ENCODE measurements at places on chromosomes 12 and 14.
A peak's percentile ranks its signal among the peaks of the same experiment; 100 is the strongest.

GRCh38 chr12:51421266-51421884 is 3.3 kb upstream of the SLC4A8 start:
- DNase-seq, result peak; percentile 54

DNA sequence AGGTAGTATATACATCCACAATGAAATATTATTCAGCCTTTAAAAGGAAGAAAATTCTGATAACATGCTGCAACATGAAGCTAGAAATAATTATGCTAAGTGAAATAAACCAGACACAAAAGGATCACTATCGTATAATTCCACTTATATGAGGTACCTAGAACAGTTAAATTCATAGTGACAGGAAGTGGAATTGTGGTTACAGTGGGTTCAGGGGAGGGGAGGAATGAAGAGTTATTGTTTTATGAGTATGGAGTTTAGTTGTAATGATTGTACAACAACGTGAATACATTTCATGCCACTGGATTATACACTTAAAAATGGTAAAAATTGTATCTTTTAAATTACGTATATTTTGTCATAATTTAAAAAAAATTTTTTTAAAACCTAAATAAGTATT is 21.0 kb downstream of the EEA1 start:
- DNase-seq, result no peak

- no peak for DNase-seq
Observed at GRCh38 chr12:6507102-6507998, 13.4 kb downstream of the NCAPD2 start.

DNA sequence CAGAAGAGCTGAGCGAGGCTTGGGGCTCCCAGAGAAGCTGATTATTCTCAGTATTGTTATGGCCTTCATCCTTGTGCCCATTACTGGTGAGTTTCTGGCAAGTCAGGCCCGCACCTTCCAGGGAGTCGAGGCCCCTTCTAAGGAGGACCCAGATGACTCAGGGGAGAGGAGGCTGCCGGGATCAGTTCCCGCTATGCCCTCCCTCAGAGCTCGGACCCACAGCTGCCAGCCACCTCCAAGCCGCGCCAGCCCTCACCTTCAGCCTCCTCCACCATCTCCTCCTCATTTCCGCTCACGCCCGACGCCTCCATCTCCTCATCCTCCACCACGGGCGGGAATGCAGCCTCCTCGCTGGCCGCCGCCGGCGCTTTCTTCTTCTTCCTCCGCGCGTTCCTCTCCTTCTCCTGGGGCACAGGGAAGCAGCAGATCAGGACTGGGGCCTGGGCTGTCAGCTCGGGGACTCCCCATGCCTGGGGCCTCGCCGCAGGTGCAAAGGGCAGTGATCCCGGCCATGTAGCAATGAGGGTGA is 83.2 kb downstream of the RFLNA start:
- DNase-seq, result no peak

DNA sequence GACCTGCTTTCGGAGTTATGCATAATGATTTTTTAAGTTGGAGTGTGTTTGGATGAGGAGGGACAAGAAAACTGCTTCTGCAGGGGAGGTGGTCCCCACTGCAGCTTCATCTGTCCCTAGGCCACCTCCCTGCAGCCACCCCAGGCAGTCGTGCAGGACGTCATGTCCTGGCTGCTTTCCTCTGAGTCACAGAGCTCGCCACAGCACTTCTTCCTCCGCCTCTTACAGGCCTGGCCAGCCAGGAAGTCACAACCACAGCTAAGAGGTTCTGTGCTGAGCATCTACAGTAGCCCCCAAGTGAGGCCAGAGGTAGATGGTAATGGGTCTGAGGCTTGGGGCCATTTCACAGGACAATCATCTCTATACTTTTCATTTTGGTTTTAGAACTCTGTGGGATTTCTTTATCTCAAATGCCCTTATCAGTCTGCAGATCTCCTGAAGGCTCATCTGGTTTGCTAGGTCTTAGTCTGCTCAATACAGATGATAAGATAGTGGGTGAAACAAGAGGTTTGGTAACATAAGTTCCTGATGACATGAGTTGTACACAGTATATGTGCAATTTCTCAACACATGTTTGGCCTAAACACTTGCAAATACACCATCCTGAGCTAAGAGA is 106.4 kb downstream of the ARF6 start:
- peak; percentile 88 for DNase-seq

DNA sequence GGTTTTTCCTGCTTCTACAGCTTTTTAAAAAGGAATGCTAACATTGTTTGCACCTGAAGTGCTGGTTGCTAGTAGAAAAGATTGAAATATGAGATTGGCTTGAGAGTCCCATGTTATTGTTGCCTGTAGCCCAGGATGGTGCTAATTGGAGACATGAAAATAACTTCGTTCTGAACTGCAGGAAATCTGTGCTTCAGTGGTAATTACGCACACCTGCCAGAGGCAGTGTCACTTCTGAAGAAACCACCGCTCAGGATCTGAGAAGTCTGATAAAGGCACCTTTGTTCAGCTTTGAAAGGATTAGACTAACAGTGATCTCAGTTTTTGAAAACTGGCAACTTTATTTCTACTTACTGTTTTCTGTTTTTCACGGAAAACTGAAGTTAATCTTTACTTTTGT is 15.5 kb upstream of the ATP6V0A2 start:
- DNase-seq, result no peak

DNA sequence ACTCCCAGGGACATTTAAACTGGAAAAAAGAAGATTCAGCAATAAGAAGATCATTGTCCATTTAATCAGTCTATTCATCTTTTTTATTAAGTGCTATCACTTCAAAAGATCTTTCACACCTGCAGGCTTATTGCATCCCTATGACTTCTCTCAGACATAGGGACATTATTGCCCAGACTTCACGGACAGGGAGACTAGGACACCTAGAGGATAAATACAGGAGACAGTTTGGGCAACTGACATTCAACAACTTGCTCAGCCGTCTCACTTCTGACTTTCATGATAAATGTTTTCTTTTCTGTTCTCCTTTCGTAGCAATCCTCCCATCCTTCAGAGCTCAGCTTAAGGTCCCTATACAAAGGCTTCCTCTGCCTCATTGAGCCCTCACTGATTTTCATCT is 84.3 kb downstream of the TMEM30B start:
- DNase-seq, result no peak

DNA sequence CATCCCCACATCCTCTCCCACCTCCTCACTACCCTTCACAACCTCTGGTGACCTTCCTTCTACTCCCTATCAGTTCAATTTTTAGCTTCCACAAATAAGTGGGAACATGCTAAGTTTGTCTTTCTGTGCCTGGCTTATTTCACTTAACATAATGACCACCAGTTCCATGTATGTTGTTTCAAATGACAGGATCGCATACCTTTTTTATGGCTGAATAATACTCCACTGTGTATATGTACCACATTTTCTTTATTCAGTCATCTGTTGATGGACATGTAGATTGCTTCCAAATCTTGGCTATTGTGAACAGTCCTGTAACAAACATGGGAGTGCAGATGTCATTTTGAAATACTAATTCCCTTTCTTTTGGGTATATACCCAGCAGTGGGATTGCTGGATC is 98.7 kb downstream of the TRMT5 start:
- DNase-seq, result no peak

DNA sequence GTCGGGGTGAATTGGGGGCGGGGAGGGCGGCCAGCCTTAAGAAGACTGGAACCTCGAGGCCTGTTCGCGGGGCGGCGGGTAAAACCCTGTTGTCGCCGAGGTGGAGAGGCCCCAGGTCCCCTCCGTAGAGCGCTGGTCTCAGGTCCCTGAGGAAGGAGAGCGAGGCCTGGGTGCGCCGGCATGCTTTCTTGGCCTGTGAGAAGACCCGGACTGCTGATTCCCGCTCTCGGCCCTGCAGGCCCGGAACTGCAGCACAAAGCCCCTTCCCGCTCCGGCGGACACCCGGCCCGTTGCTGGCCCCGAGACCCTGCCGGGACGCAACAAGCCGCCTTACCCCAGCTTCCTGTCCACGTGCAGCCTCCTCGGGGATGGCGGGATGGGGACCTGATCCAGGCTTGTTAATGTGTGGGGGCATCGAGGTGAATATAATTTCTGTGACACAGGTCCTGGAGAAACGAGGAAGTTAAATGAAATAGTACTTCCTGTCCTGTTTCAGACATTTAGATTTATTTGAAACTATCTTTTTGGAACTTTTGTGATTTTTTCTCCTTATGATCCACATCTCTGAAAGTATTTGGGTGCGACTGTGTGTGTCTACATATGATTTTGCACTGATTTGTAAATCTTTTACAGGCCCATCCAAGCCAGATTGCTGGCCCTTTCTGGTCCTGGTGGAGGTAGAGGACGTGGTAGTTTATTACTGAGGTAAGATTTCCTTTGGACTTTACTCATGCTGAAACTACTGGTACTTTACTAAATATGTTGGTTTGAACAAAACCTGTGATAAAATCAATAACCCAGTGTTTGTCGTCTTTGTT is 600 bp downstream of the PNN start:
- no peak for DNase-seq

- no peak for DNase-seq
Observed at GRCh38 chr14:31207287-31207754, 272 bp downstream of the HECTD1 start.

GRCh38 chr12:113070117-113070906 is 13.8 kb downstream of the DTX1 start:
- no peak for DNase-seq

- DNase-seq, result no peak
Observed at GRCh38 chr12:53577941-53578352, 48.2 kb downstream of the ATF7 start.

GRCh38 chr12:87802721-87803011 is 226.5 kb downstream of the C12orf50 start:
- DNase-seq, result no peak

- no peak for DNase-seq
Observed at GRCh38 chr14:66233591-66233990, 252.6 kb upstream of the CCDC196 start.

DNA sequence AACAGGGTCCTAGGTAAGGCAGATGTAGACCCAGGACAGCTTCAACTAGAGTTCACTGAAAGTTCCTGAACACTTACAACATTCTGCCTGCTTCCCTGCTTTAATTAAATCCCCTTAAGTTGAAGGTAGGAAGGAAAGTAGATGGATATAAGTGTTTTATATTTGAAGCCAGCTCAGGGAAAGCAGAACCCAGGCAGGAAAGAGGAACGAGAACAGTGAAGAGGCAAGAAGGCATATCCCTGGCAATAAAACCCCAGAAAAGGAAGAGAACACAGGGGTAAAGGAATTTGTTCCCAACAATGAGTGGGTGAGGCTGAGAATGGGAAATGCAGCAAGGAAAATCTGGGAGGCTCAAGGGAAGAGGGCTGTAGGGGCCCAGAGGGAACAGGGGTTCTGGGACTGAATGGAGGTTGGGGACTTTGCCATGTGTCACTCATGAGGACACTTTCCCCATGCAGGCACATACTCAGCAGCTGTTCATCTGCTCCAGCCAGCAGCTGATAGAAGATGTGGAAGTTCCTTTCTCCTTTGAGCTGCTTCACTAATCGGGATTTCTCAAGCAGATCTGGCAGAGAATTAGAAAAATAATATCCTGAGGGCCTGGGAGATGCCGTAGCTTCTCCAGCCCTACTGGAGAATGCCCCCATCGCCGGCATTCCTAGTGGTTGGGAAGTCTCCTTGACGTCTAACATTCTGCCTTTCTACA is 3.7 kb downstream of the MYO1A start:
- no peak for DNase-seq

- no peak for DNase-seq
Observed at GRCh38 chr14:75044322-75044721, 6.9 kb downstream of the MLH3 start.

DNA sequence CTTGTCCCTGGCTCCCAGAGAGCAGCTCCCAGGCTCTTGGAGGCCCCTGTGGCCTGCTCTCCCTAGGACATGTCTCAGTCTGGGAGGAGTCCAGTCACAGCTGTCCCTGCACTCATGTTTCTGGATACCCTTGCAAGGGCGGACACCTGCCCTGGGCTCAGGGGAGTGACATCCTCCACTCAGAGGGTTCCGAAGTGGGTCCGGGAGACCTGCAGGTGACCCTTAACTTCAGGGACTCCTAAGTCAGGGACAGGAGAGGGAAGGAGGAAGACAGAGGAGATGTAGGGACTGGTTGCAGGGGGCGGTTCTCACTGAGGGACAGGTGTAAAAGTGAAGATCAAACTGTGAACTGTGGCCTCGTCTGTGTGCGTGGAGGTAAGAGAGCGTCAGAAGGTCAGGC is 37.6 kb downstream of the CACNA2D4 start:
- DNase-seq, result peak; percentile 31
